GM13976 (cell line): ENCODE measurements at places on chromosomes 5 and 9.
A peak's percentile ranks its signal among the peaks of the same experiment; 100 is the strongest.

- DNase-seq: no peak
Observed at GRCh38 chr9:35662437-35662836, 2.6 kb downstream of the ARHGEF39 start.

DNA sequence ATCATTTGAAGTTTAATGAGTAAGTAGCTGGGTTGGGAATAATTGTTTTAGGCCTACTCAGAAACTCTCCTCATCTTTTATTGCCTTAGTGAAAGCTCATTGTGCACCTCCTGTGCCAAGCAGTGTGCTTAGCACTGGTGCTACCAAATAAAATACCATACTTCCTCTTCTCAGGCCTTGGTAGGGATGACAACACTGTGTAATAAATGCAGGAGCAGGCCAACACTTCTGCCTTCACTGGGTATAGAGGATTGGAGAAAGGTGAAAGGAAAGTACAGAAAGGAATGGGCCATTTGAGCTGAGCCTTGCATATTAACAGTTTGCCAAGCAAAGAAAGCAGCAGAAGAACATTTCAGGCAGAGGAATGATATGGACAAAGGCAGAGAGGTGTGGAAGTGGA, 285.7 kb downstream of the NR3C1 start:
- DNase-seq: no peak

DNA sequence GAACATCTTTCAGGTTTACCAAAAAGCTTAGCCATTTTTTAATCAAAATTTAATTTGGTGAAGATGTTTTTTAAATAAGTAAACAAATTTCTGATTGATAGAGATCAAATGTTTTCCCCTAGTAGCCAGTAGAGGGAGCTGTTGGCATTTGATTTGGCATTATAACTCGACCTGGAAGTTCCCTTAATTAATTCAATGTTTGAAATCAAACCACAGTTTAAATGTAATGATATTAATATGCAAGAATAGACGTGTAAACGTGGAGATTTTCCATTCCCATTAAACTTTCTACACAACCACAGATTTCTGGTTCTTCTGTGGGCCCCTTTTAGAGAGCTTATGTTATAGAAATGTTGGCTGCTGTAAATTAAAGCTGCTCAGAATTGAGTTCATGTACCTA, 148.1 kb upstream of the MPDZ start:
- peak; percentile 44 for DNase-seq

GRCh38 chr9:79572032-79572607, 355 bp downstream of the TLE4 start:
- DNase-seq: peak; percentile 51

DNA sequence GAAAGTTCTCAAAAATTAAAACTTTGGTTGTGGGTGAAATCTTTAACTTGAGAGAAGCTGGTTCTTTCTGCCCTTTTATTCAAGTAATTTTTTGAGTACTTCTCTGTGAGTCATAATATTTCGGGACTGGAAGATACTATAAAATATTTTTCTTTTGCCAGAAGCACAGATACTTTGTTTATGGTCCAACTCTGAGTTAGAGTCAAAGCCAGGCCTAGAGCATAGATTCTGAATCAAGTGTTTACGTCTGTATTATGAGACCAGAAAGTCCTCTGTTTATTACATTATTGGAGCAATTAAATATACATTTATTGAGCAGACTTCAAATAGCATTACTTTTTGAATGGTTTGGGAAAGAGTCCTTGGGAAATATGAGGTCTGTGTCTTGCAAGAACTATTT, 187.9 kb downstream of the FER start:
- no peak for DNase-seq

DNA sequence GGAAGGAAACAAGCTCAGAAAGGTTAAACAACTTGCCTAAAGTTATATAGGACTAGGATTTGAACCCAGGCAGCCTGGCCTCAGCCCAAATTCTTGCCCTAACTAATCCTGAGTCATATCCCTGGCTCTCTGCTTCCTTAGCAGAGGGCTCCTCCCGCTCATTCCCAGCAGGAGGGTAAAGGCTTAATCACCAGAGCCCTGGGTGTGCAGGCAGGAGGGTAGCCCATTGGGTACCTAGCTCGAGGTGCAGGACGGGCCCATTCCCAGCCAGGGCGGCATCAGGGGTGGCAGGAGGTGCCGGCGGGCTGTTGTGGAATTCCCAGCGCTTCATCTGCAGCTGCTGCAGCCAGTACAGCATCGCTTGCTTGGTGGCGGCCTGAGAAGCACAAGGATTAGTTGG, 3.9 kb downstream of the TBC1D2 start:
- no peak for DNase-seq

GRCh38 chr5:169263591-169263990, 37.3 kb downstream of the SLIT3 start:
- DNase-seq: no peak

DNA sequence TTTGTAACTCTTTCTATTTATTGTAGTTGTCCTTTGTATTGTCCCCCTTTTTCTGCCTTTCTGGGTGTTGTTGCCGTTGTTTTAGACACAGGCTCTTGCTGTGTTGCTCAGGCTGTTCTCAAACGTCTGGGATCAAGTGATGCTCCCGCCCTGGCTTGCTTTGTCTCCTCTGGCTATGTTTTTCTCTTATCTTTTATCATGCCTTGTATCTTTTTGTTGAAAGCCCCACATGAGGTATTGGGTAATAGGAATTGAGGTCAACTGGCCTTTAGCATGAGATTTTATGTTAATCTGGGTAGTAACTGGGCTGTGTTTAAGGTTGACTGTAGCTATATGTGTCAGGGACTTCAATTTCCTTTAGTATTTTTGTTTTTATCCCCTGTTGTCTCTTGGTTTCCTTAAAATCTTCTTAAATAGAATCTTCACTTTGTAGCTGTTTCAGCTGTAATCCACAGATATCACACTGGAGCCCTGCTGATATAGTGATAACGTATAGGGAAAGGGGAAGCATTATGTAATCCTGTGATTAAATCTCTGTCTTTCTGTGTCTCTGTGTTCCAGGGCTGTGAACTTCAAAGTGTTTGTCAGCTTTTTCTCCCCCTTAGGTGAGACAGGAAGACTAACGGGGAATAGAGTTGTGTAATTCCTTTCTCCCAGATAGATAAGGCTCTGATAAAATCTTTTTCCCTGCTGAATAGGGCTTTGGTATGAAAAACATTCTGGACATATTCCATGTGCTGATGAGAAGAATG, 25.9 kb upstream of the CACNA1B start:
- no peak for DNase-seq

DNA sequence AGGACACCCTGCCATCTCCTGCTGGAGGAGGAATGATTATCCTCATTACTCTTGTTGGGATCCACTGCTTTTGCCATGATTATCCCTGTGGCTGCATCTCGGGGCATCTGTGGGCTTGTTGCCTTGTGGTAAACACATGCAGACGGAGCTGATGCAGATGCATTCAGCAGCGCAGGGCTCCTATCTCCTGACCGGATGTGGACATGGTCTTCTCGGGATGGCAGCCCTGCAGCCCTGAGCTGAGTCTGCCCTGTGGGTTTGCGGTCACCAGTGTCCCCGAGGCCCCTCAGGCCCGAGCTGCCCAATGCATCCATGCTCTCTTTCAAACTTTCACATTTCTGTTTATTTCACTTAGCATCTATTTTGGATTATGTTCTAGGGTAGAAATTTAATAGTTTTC, 250.4 kb upstream of the IRX1 start:
- DNase-seq: no peak

GRCh38 chr5:119036101-119036762, 34.7 kb upstream of the DMXL1 start:
- no peak for DNase-seq

DNA sequence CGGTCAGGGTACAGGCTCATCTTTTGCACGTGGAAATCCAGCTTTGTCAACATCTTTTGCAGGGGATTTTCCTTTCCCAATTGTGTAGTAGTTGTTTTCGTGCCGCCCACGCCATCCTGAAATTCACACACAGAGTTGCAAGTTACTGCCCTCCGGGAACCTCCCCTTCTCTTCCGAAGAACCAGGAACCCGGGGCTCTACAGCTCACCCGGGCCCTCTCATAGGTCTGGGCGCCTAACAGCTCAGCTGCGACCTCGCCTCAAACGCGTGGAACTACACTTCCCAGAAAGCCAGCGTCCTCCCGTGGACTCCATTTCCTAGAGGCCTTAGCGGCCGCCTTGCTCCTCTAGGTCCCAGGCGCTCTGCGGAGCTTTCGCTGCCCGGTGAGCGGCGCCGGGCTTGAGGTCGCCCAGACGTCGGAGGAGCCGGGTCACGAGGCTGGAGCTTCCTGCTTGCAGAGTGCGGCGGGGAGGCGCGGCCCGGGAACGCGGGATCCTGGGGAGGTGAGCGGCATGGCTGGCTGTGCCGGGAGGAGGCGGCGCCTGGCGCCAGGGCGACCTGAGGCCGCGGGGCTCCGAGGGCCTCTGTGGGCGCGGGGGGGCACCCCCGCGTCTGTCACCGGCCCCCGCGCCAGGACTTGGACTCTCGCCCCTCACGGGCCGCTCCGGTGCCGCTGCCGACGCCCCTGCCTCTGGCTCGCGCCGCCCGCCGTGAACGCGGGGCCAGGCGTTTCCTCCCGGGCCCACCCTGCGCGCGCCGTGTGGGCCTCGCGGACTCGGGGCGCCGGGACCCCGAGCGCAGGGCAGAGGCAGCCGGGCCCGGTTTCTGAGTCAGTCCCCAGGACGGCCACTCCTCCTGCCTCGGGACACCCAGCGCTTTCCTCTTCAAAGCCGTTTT, at the start of gene ZNF354B:
Gene ZNF354B, plus strand, starts transcription at position 329 of the 897 bp plus-strand sequence. CDS start 1,095 bp downstream, outside the sequence.
- peak; percentile 91 for DNase-seq
